ENCODE measurements at places on chromosomes 5 and 9. TPM values are rescaled to one million over a fixed set of nuclear protein-coding genes. Genes with fewer than 3 reads are reported as not detected.

NR4A3 gene
- not detected for total RNA-seq

PRSS3 gene
- total RNA-seq, result 48.0 TPM

DPM2 gene
- 13.6 TPM for total RNA-seq

COL23A1 gene
- 0.43 TPM for total RNA-seq

AHRR gene
- total RNA-seq, result 0.43 TPM

BTNL9 gene
- total RNA-seq, result not detected

ECSCR gene
- total RNA-seq, result not detected

NAIP gene
- total RNA-seq, result 1.4 TPM

PDE6A gene
- under 0.01 TPM for total RNA-seq

HABP4 gene
- 4.7 TPM for total RNA-seq

GABBR2 gene
- not detected for total RNA-seq

SLC6A7 gene
- total RNA-seq, result not detected

SLC34A3 gene
- total RNA-seq, result not detected

HRH2 gene
- not detected for total RNA-seq

HSD17B3 gene
- total RNA-seq, result 1.2 TPM

CAVIN4 gene
- total RNA-seq, result under 0.01 TPM

SERF1A gene
- 2.1 TPM for total RNA-seq

IRX1 gene
- total RNA-seq, result 13.0 TPM

ADAMTS6 gene
- total RNA-seq, result 17.1 TPM

CFAP90 gene
- total RNA-seq, result not detected

CD274 gene
- 15.2 TPM for total RNA-seq

PPP3R2 gene
- total RNA-seq, result not detected

MYO10 gene
- total RNA-seq, result 27.7 TPM

All from tracheal epithelial cell (primary cell).